ENCODE measurements at places on chromosomes 4 and X. TPM values are rescaled to one million over a fixed set of nuclear protein-coding genes. Genes with fewer than 3 reads are reported as not detected.

The TBX22 gene
- total RNA-seq: not detected

The ZNF711 gene
- total RNA-seq: 20.4 TPM

The FAM47E gene
- 19.7 TPM for total RNA-seq

The GYPA gene
- 3.9 TPM for total RNA-seq

The HAND2 gene
- not detected for total RNA-seq

The SPANXN5 gene
- total RNA-seq: not detected

The HGFAC gene
- 1.7 TPM for total RNA-seq

The DACH2 gene
- 13.7 TPM for total RNA-seq

The ASB12 gene
- total RNA-seq: not detected

The TMSB15B gene
- total RNA-seq: 5.9 TPM

The ZNF157 gene
- 2.2 TPM for total RNA-seq

The HMX1 gene
- 1.9 TPM for total RNA-seq

The ARMCX4 gene
- total RNA-seq: 35.7 TPM

The MAEA gene
- 64.9 TPM for total RNA-seq

The MAGEE2 gene
- 3.1 TPM for total RNA-seq

The NFKB1 gene
- total RNA-seq: 33.7 TPM

The NPY2R gene
- total RNA-seq: 2.8 TPM

The JCHAIN gene
- not detected for total RNA-seq

The FGF13 gene
- total RNA-seq: 46.9 TPM

The SSX4 gene
- total RNA-seq: not detected

The HTRA3 gene
- not detected for total RNA-seq

The CFAP99 gene
- total RNA-seq: 1.5 TPM

The ARAP2 gene
- 269 TPM for total RNA-seq

The GNL3L gene
- 26.5 TPM for total RNA-seq

The MORC4 gene
- 6.0 TPM for total RNA-seq

The ACE2 gene
- total RNA-seq: 1.4 TPM

The TNIP3 gene
- total RNA-seq: 1.3 TPM

The DDX53 gene
- not detected for total RNA-seq

The HSFX4 gene
- total RNA-seq: not detected

The KLF8 gene
- 9.4 TPM for total RNA-seq

The VCX3A gene
- not detected for total RNA-seq

The TKTL2 gene
- 0.23 TPM for total RNA-seq

The TLR2 gene
- 7.9 TPM for total RNA-seq

The PCDH10 gene
- 104 TPM for total RNA-seq

The LRCH2 gene
- 6.2 TPM for total RNA-seq

The SPANXB1 gene
- total RNA-seq: not detected

The NKX3-2 gene
- not detected for total RNA-seq

The MID1IP1 gene
- total RNA-seq: 49.8 TPM

The FAM184B gene
- total RNA-seq: 2.2 TPM

The FRG2 gene
- total RNA-seq: not detected

The PSAPL1 gene
- total RNA-seq: not detected

The ETDA gene
- total RNA-seq: not detected

The NMU gene
- 1.4 TPM for total RNA-seq

The PNMA3 gene
- 61.3 TPM for total RNA-seq

The SHISA3 gene
- 1.9 TPM for total RNA-seq

The TMEM156 gene
- 2.9 TPM for total RNA-seq

The PCYT1B gene
- 29.3 TPM for total RNA-seq

The TSPAN6 gene
- total RNA-seq: 9.8 TPM

The GNRHR gene
- total RNA-seq: not detected

The TLR6 gene
- 5.6 TPM for total RNA-seq

The FDCSP gene
- not detected for total RNA-seq

The SSX3 gene
- not detected for total RNA-seq
